Small intestine (tissue), 16 donors: ENCODE measurements at places on chromosomes 5 and 9.

- peak; percentile 11 for DNase-seq
These were observed 13.9 kb upstream of the FNIP1 start for GRCh38 chr5:131810510-131811249.

DNA sequence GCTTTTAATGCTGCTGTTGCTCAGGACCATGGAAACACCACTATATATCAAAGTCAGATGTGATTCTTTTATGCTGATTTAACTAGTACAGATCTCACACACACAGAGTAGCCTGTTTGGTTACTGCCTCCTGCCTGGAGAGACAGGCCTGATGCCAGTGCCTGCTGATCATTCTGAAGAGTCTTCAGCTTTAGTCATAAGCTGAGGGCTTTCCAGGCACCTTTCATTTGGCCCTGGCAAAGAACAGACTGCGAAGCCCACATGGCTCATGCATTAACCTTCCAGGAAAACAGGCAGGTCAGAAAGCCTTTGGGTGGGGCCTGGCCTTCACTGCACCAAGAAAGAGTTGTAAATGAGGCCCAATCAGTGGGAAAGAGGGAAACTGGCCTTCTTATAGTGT lies 144.7 kb downstream of the SAXO1 start:
- DNase-seq, result no peak

DNA sequence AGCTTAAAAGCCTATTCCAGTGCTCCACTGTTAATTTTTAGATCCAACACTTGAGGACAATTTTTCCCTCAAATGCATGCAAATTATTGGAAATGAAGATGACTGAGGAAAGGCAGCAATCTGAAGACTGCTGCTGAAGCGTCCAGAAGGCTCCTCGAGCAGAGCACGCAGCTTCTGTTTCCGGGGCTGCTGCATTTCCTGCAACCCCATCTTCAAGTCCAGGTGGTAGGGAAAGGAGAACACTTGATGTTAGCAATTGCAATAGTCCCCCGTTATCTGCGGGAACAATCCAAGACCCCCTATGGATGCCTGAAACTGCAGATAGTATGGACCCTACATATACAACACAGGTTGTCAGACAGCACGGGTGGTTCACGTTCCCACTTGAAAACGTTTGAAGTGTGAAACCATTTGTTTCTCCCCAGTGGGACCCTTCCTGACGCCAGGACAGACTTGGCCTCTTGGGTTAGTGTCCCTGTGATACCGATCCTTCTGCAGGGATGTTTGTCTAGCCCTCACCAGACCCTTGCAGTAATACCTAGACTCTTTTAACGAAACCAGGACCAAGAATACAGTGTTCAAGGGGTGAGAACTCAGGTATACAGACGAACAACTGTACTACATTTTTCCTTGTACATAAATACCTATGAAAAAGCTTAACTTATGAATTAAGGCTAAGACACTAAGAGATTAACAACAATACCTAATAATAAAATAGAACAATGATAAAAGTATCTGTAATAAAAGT lies 152.3 kb downstream of the HSD17B3 start:
- no peak for DNase-seq

DNA sequence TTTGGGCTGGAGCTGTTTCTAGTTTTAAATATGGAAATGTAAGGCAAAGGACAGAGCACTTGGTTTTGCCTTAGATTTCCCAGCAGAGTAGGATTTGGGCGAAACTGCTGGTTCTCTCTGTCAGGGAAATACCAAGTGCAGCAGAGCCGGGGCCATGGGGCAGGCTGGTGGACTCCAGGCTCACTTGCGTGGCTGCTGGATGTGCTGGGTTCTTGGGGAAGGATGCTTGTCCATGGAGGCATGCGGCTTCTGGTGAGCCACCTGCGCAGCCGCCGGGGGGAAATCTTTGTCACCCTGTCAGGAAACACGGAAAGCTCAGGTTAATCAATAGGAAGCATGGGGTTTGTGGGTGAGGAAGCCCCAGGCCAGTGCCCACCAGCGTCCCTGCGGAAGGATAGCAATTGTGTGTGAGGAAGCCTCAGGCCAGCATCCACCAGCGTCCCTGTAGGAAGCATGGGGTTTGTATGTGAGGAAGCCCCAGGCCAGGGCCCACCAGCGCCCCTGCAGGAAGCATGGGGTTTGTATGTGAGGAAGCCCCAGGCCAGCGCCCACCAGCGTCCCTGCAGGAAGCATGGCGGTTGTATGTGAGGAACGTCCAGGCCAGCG lies 80.1 kb downstream of the DAP start:
- DNase-seq, result no peak

- DNase-seq, result peak; percentile 53
These were observed 32.5 kb downstream of the ANXA1 start for GRCh38 chr9:73183917-73184861.

DNA sequence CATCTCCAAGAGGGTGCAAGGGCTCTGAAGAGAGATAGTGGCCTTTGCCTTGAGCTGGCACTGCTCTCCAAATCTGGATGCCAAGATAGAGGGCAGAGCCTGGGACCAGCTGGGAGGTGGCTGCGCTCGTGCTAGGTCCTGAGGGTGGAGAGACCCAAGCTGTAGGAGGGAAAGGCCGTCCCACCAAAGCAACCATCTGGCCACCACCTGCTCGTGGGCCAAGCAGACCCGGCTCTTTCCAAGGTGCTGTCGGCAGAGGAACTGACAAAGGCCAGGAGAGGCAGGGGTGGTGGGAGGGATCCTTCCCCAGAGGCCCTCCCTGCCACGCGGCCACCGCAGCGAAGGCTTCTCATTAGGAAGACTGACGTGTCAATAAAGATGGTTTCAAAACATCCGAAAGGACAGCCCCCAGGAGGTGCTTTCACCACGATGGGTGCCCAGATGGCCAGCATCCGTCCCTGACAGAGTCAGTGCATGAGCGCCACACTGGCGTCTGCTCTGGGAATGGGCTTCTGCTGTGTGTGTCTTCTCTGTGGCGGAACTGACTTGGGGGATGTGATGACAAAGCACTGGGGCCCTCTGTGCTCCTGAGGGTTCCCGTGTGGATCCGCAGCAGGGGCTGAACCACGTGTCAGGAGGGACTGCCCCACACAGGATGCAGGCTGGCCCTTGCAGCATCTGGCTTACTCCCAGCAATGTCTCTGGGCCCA lies 213.5 kb downstream of the FANCC start:
- no peak for DNase-seq

- no peak for DNase-seq
These were observed 21.1 kb downstream of the BNIP1 start for GRCh38 chr5:173165177-173166016.

GRCh38 chr9:136691316-136692184 lies 4.3 kb upstream of the AGPAT2 start:
- no peak for DNase-seq

GRCh38 chr9:92196909-92197308 lies 81.7 kb upstream of the SPTLC1 start:
- DNase-seq, result no peak

- DNase-seq, result no peak
These were observed 181.0 kb upstream of the GHR start for GRCh38 chr5:42242210-42242609.

- no peak for DNase-seq
These were observed 113.2 kb downstream of the JAKMIP2 start for GRCh38 chr5:147669169-147669869.

DNA sequence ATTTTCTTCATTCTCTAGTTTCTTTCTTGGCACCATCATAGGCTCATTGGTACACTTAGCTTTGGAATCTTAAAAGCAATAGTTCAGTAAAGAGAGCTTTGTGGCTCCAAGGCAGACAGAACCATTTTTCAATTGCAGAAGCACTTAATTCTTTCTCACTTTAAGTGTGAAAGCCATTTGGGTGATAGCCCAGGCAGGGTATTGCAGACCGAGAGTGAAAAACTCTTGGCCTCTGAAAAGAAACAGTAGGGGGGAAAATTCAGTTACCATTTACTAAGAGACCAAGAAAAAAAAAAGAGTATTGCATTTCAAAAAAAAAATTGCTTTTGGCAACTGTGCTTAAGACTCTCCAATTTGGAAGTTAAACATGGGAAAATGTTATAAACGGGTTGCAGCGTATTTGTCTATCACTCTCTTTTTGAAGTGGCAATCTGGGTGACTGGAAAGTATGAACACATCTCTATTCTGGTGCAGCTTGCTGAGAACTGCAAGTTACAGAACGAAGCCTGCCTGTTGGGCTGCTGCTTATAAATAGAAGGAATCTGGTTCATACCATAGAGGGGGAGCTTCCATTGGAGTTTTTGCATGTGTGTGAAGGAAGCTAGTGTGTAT lies 170.5 kb downstream of the TLE4 start:
- no peak for DNase-seq

GRCh38 chr9:134877541-134877940 lies 3.1 kb upstream of the FCN2 start:
- DNase-seq, result no peak

DNA sequence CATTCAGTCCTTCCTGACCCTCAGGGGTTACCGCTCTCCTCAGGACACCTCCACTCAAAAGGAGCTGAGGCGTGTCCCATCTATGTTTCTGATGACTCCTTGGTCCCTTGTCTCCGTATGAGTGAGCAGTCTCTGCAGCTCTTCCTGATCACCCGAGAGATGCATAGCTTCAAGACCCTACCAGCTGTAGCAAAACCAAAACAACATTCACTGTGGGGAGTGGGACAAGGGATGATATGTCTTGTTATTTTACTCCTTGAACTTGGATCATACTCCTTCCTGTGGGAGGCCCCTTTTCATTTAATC lies 14.4 kb downstream of the GLDC start:
- DNase-seq, result no peak

- no peak for DNase-seq
These were observed 44.6 kb upstream of the FCN1 start for GRCh38 chr9:134962065-134962972.

DNA sequence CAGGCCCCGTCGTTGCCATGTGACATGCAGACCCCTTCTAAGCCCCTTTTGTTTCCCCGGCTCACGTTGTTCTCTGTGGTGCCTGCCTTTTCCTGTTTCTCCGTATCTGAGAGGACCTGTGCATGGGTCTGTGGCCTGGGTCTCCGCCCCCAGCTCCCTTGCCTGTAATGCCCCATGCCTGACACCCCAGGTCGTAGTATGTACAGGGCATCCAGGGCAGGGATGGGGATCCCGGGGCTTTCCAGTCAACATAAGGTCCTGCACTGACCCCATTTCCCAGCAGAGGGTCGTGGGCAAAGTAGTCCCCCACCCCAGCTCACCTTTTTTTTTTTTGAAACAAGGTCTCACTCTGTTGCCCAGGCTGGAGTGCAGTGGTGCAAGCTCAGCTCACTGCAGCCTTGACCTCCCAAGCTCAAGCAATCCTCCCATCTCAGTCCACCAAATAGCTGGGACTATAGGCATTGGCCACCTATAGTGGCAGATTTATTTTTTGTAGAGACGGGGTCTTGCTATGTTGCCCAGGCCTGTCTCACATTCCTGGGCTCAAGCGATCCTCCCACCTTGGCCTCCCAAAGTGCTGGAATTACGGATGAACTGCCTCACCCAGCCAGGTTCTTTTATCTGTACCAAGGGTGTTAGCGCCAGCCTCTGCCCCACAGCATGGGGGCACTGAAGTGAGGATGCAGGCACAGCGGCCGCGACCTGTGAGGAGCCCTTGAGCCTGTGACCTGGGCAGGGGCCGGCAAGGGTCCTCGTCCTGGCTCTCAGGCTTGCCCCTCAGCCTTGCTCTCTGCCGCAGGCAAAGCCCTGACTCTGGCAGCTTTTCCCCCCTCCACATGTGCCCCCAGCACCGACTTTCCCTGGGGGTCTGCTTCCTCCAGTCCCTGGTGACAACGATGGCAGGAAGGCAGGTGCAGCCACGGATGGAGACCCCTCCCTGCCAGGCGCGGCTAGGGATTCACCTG lies 19.1 kb upstream of the QSOX2 start:
- no peak for DNase-seq

- no peak for DNase-seq
These were observed 23.5 kb upstream of the LPCAT1 start for GRCh38 chr5:1547236-1547635.
